T-helper 2 cell treated with Interferon-gamma antibody and Interleukin-4, amounts not matched to agents 5 μg/mL and 100 μg/mL, for 36 hours (primary cell): ENCODE measurements at places on chromosomes 4 and X.

DNA sequence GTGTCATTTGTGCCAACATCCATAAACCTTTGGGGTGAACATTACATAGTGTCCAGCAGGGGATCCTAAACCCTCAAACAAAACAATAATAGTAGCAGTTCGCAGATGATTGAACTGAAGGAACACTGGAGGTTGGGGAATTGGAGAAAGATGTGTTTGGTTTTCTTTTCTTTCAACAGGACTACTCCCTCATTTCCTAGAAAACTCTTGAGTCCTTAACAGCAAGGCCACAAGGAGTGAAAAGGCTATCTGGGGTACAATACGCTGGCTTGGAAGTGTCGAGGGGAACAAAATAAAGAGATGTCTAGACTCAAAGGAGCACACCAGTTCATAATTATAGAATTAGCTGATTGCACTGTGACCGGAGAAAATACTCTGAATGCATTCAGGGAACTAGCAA is 72.1 kb downstream of the IDS start:
- no peak for DNase-seq

DNA sequence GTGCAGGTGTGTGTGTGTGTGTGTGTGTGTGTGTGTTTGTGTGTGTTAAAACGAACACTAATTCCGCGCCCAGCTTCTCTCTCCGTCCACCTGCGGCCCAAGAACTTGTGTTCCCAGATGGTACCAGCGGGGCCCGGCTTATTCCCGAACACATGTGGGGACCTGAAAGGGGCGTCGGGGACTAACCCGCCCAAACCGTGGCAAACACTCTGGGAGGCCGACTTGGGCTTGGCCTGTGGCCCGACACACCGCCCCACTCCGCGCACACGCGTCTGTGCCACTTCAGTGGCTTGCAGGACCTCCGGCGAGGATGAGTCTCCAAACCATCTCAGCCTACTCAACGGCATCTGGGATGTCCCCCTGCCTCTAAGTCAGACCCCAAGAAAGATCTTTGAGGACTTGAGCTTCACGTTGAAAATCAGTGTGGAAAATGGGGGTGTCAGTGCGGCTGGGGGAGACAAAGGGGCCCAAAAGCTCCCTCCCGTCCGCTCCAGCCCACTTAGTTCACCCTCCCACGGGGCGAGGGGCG is 790 bp upstream of the HHIP start:
- DNase-seq = no peak

GRCh38 chr4:145351162-145351561 is 130.5 kb upstream of the SMAD1 start:
- DNase-seq = no peak

GRCh38 chr4:60926624-60927023 is 273.5 kb upstream of the ADGRL3 start:
- no peak for DNase-seq

DNA sequence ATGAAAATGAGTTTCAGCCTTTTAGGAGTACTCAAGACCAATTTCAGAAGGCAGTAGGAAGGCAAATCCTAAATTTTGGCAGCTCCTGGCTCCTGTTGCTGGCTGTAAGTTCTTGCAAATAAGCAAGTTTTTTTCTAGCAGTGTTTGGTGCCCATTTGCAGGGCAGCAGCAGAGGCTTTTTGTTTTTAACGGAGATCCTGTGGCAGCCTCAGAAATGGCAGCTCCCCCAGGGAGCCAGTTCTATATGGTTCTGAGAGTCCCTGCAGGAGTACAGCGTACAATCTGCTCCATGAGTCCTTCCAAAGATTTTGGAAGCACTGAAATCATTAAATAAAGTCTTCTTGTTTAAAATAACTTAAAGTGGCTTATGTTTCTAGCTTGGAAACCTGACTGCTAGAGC is 171.9 kb downstream of the NDST4 start:
- no peak for DNase-seq
